ENCODE measurements at places on chromosomes 6 and 20.

GRCh38 chr6:141210901-141211300, 921.8 kb upstream of the GJE1 start:
- DNase-seq: no peak

GRCh38 chr6:38326837-38327236, 312.9 kb downstream of the BTBD9 start:
- DNase-seq: no peak

- no peak for DNase-seq
Observed at GRCh38 chr6:3510617-3511016, 53.8 kb upstream of the SLC22A23 start.

- DNase-seq: no peak
Observed at GRCh38 chr6:331622-332521, 39.6 kb downstream of the DUSP22 start.

- no peak for DNase-seq
Observed at GRCh38 chr6:56913285-56914074, 41.4 kb upstream of the BEND6 start.

- no peak for DNase-seq
Observed at GRCh38 chr6:39217177-39217864, 12.0 kb downstream of the KCNK5 start.

DNA sequence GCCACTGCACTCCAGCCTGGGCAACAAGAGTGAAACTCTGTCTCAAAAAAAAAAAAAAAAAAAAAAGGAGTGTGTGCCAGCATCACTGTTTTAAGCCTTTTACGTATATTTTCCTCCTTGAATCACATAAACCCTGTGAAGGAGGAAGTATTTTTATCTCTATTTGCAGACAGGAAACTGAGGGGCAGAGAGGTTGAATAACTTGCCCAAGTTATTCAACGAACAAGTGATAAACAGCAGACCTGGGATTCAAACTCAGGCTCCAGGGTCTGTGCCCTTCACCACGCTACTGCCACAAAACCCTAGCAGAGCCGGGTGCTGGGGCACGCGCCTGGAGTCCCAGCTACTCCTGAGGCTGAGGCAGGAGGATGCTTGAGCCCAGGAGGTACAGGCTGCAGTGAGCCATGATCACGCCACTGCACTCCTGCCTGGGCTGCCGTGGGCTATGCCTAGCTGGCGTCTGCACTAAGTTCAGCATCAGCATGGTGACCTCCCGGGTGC, 9.4 kb upstream of the AVP start:
- no peak for DNase-seq

- DNase-seq: no peak
Observed at GRCh38 chr6:148775161-148775560, 28.3 kb downstream of the UST start.

DNA sequence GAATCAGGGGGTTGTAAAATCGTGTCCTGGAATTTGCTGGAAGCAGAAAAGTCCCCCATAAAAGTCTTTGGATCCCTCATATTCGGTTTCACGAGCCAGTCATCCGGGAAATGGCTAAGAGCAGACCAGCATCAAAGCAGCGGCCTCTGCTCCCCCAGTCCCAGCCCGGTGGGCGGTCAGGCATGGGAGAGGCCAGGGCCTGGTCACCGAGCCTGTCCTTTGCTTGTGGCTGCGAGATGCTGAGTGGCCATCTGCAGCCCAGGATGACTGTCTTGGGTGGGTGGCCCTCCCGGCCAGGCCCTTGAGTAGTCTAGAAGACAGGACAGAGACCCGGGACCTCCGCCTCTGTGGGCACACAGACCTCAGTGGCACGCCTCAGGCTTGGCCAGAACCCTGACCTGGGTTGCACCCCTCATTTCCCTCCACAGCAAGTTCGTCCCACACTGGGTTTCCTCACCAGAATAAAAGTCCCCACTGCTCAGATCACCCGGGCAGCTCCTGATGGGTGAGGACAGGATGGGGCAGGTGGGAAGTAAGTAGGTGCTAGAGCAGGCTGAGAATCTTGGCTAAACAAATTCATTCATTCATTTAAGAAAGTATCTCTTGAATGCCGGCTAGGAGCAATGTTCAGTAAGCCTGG, 172.1 kb downstream of the BMP7 start:
- no peak for DNase-seq

DNA sequence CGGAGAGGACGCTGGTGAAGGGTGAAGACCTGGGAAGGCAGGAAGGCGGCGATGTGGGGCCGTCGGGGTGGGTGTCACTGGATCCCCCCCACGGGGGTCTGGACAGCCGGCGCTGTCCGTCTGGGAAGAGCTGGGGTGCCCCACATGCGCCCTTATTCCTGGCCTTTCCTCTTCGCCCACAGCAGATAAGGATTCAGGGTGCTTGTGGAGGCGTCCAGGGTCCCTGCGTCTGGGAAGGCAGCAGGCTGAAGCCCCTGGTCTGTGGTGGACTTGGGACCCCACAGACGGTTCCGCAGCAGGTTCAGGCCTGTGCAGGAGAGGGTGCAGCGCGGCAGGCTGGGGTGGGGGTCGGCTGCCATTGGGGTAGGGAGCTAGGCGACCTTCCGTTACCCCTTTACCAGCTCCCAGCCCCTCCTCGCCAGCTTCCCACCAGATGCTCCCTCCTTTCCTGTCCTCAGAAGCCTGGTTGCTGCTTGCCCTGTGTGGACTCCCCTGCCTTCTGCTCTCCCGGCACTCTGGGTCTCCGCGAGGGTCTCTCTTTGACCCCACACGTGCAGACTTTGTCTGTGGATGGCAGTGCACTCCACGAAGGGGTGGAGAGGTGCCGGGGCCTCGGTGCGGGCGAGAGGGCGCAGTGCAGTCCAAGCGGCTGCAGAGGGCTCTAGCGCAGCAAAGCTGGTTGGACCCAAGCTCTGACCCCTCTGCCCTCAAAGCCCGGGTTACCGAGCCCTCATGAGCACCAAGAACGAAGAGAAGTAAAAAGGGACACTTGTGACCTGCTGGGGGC, 2.1 kb upstream of the GATA5 start:
- DNase-seq: no peak

DNA sequence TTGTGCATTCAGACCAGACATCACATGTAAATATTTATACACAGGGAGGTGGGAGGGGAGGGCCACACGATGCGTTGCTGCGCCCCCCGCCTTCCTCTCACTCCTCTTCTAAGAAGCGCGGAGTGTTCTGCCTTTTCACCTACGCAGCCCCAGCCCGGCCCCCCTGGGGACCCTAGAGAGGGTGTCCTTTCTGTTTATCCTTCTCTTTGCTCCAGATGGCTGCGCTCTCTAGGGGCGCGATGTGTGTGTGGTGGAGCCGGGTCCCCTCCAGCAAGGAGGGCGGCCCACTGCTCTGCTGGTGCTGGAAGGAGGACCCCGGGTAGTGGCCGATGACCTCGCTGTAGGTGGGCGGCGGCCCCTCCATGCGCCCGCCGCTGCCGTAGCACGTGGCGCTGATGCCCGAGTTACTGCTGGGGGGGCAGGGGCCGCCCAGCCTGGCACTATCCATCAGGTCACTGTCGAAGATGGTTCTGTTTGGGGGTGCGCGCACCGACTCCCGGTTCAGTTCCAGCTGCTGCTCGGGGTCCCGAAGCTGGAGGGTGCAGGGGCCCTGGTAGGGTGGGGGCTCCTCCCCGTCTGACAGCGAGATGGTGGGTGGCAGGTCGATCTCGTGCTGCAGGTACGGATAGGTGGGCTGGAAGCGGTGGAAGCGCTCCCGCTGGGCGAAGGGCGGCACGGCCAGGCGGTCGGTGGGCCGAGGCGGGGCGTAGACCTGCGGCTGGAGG, 31.8 kb upstream of the ZBP1 start:
- DNase-seq: no peak

GRCh38 chr6:101655109-101655508, 261.6 kb downstream of the GRIK2 start:
- no peak for DNase-seq

- no peak for DNase-seq
Observed at GRCh38 chr6:87378947-87379346, 28.8 kb upstream of the CFAP206 start.

DNA sequence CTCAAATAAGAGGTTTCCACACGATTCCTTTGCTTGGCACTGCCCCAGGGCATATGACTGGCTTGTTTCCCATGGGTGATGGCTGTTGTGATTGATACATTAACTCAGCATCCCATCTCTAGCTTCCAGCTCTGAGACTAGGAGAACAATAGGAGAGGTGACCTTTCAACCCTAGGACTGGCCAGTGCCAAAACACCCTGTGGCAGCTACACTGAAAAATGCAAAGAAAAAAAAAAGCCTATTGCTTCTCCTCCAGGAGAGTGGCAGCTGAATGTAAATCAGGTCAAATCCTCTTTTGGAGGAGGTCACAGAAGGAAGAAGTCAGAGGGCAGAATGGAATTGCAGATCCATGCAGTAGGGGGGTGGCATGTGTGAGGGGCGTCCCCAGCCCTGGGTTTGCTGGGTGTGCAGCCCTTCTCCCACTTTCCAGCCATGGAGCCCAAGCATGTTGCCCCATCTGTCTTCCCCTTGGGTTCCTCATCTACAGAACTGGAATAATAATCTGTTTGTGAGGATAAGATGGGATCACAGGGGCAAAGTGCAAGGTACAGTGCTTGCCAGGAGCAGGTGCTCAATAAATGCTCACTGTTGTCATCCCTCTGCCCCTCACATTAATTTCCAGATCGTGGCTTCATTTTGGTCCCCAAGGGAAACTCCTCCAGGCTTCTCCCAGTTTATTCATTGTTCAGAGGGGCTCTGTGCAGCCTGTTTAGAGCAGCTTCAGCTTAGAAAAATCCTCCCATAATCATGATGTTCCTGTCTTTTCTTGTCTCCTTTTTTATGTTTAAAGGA, 245.0 kb upstream of the RIN2 start:
- DNase-seq: no peak

DNA sequence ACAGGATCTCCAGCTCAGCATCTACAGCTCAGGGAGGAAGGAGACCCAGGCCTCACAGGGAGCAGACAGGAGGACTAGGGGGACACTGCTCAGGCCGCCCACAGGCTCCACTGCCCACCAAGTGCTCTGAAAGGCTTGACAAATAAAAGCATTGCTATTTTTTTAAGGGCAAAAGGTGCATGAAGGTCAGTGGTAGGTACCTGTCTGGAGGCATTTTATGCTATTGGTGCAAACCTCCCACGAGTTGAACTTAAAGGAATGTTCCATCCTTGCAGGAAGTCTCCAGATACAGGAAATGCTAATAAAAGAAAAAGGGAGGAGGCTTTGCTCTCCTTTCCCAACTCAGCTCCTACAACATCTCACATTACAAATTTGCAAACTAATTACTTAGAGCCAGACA, 228.1 kb downstream of the FOXC1 start:
- no peak for DNase-seq

GRCh38 chr6:96809119-96809518, 28.2 kb downstream of the GPR63 start:
- DNase-seq: no peak

- DNase-seq: no peak
Observed at GRCh38 chr6:12049165-12049564, 37.1 kb downstream of the HIVEP1 start.

DNA sequence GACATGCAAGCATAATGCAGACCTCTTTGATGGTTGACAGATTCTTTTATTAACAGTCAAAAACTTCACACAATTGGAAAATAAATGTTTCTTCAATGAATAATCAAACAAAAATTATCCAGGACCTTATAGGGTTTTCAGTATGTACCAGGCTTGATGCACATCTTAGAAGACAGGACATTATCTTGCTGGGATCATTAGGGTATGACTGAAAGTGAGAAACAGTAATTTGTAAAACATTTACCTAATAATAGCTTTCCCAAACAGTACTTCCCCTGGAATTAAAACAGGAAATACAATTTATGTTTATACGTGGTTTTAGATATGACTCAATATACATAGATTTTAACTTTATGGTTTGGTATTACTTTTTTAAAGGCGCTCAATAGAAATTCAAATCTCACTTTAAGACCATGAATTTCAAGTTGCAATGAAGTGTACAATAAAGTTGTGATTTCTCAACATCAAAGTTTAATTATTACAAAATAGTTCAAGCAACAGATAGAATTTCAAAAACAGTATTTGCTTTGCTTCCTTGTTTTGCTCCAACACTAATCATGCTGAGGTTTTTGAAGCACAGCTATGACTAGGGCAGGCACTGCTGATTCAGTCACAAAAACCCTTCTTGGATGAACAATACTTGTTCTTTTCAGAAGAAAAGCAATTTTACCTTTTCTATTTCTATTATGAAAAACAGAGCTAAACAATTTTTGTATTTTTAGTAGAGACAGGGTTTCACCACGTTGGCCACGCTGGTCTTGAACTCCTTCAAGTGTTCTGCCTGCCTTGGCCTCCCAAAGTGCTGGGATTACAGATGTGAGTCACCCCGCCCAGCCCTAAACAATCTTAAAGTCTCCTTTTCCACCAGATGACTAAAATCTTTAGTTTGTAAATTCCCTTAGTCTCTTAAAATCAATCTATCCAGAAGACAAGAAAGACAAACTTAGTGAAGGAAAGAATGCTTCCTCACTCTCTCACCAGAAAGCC, 13.7 kb downstream of the SOD2 start:
- DNase-seq: no peak

- DNase-seq: no peak
Observed at GRCh38 chr6:83636800-83637199, 72.1 kb downstream of the SNAP91 start.

- DNase-seq: no peak
Observed at GRCh38 chr6:33013608-33014007, 4.2 kb upstream of the HLA-DOA start.

GRCh38 chr6:89257781-89258180, 40.6 kb upstream of the GABRR1 start:
- no peak for DNase-seq

DNA sequence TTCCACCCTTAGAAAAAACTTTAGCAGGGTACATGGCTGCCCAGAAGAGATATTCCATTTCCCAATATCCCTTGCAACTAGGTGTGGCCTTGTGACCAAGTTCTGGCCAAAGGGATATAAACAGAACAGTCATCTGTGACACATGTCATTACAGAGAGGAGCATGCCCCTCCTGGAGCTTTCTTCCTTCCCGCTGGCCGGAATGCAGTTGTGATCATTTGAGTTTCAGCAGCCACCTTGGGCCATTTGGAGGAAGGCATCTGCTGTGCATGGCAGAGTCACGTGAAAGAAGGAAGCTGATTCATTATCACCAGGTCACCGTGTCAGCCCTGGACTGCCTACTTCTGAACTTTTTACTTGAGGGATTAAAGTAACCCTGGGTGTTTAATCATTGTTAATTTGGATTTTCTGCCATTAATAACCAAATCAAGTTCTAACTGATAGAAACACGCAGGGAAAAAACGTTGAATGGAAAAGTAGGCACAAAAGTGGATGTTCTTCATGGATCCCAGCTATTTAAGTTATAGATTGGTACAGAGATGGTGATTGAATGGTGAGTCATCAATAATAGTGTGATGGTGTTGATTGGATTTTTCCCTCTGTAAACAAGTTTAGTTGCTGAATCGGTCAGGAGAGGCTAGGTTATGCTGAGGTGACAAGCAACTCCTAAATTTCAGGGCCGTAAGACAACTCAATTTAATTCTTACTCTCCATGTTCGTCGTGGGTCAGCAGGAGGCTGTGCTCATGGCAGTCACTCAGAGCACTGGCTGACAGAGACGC, 80.7 kb upstream of the CCDC167 start:
- DNase-seq: no peak

GRCh38 chr6:43107344-43108062, 31.4 kb downstream of the PTK7 start:
- no peak for DNase-seq

- DNase-seq: no peak
Observed at GRCh38 chr20:42628683-42629082, 561.0 kb downstream of the PTPRT start.

GRCh38 chr6:89886378-89887120, 7.7 kb upstream of the GJA10 start:
- DNase-seq: no peak

GRCh38 chr6:72976484-72976883, 248.8 kb downstream of the KHDC1L start:
- DNase-seq: no peak

Measured in NCI-H2029 treated with DMSO at 0.1 percent for 48 hours (cell line).